ENCODE measurements at places on chromosomes 12 and 14. TPM values are rescaled to one million over a fixed set of nuclear protein-coding genes. Genes with fewer than 3 reads are reported as not detected.

The TTC7B gene
- 15.0 TPM for total RNA-seq

The HOXC13 gene
- not detected for total RNA-seq

The MYO1H gene
- not detected for total RNA-seq

The TESPA1 gene
- total RNA-seq: 1.2 TPM

The KRT83 gene
- not detected for total RNA-seq

The MIP gene
- not detected for total RNA-seq

The GUCY2C gene
- 176 TPM for total RNA-seq

The LBHD2 gene
- not detected for total RNA-seq

The KCNA5 gene
- not detected for total RNA-seq

The TAS2R30 gene
- 9.9 TPM for total RNA-seq

The PZP gene
- total RNA-seq: not detected

The GPD1 gene
- 177 TPM for total RNA-seq
